ENCODE measurements at places on chromosomes 2 and 18.

GRCh38 chr2:9644603-9645002 lies 13.8 kb upstream of the YWHAQ start:
- DNase-seq = no peak

DNA sequence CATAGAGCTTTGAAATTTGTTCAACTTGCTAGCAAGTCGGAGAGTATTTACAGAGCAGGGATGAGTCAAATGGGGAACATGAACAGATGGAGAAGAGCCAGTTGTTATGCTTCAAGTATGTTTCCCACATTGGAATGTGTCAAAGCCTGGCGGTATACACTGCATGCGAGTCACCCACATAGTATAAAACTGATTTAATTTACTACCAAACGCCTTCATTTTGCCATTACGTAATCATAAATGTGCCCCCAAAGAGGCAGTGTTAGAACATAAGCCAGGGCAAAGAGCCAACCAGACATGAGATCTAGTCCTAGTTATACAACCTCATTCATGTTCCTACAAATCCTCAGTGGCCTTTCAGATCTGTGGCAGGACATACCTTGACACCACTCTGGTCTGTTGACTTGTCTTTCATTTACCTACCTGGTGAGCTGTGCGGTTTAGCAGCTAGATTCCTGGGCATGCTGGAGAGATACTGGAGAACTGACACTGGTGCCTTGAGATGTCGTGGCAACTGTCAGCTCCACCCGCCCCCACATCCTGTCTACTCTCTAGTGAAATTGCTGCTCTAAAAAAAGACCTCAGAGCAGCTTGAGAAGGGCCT lies 21.7 kb upstream of the NRP2 start:
- DNase-seq = no peak

DNA sequence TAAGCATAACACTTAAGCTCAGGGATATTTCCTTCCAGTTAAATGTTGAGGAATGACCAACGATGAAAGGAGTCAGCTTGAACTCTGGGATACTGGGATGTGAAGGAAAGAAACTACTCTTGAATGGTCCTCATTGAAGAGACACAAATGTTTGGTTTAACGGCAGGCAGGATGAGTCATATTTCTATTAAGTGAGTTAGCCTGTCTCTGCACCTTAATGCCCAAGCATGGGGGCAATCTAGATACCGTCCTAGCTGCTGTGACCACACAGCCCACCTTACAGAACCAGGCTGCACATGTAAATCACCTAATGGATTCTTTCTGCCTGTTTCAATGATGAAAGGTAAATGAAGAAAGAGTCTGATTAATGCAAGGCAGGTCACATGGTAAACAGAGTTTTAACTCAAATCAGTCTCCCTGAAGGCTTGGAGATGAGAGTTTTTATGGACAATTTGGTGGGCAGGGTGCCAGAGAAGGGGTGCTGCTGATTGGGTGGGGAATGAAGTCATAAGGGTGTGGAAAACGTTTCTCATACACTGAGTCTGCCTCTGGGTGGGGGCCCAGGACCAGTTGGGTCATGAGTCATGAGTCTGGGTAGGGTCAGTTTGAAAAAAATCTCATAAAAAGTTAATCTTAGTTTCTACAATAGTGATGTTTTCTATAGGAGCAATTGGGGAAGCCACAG lies 144.6 kb upstream of the MMADHC start:
- DNase-seq = no peak

DNA sequence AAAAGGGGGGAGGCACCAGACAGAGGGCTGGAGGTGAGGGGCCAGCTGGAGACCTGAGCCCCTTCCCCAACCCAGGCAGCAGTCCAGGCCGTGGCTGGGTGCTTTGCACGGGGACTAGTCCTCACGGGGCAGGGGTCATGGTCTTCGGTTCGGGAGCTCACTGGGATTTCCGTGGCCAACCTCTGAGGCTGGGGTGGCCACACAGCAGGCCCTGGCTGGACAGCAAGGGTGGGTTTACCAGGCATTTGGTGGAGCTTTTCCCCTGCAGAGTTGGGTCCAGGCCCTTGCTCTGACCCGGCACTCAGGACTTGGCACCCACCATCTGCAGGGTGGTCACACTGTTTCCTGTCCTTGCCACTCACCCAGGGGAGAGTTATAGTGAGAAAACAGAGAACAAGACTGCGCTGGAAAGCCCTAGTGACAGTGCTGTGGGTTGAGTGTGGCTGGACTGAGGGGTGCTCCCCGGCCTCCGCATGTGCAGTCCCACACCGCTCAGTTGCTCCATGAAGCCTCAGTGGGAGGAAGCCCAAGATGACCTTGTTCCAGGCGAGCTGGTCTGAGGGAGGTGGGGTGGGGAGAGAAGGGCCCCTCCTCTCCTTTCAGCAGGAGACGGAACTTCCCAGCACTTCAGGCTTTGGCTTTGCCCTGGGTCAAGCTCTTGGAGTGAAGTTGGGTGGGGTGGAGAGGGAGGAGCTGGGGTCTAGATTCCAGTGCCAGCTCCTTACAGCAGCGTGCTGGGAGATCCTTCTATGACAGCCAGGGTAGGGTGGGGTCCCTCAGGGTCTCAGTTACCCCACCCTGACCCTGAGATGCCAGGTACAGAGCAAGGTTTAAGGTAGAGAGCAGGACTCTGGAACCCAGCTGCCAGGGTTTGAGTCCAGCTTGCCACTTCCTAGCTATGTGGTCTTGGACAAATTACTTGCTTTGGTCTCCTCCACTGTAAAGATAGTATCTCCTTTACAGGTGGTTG lies 219.8 kb downstream of the DYSF start:
- no peak for DNase-seq

GRCh38 chr18:10190564-10190963 lies 263.9 kb upstream of the APCDD1 start:
- no peak for DNase-seq
